ENCODE measurements at places on chromosomes 3 and 15. TPM values are rescaled to one million over a fixed set of nuclear protein-coding genes. Genes with fewer than 3 reads are reported as not detected.

GRCh38 chr15:63857461-63857856 lies 23.7 kb upstream of the HERC1 start:
- DNase-seq: no peak

DNA sequence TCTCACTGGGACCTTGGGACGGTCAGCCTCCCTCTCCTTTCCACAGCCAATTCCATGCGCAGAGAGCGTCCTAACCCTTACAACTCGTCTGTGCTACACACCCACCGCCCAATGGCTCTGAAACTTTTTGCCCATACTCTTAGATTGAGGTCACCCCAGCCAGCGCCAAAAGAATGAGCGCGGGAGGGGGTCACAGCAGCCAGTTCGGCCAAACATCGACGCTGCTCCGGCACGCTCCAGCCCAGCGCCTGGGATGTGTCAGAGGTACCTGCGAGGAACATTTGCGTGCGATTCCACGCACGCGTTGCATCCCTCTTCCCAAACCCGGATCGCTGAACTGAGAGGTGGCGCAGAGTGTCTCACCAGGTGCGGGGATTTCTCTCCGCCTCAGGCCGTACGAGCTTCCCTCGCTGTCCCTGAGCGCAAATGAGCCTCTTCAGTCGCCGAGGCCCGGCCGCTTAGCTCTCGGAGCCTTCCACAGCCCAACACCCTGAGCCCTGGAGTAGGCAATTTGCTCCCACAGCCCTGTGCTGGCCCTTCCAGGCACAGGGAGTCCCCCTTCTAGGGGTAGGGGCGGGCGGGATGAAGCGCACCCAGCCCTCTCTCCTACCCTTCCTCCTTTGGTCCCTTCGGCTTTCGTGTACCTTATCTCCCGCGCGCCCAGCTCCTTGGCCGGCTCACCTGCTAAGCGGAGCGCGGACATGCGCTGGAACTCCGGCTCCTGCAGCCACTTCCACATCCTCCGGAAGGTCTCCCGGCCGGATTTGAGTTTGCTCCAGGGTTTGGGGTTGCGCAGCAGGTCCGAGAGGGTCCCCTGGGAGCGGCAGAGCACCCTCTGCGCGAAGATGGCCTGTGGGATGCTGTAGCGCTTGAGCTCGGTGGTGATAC lies 1.8 kb downstream of the ONECUT1 start:
- DNase-seq: no peak

- DNase-seq: no peak
Observed at GRCh38 chr15:95168951-95169431, 937.6 kb downstream of the MCTP2 start.

LYZL4 gene
- total RNA-seq: not detected

GRCh38 chr3:123655400-123655799 lies 70.5 kb upstream of the HACD2 start:
- DNase-seq: no peak

DNA sequence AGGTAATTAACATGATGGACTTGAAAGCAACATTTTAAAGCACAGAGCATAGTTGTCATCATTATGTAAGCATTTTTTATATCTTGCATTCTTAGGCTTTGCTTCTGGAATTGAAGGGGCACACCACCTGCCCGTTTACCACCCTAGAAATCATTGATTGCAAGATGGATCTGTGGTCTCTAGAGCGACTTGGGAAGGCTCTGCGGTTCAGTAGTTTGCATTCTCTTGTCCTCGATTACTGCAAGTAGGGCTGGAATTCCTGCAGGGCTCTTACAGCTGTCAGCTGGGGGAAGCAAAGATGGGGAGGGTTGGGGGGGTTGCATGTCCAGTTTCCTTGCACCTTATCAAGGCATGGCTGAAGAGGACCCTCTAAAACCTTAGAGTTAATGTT lies 56.7 kb upstream of the RNF7 start:
- DNase-seq: no peak

DNA sequence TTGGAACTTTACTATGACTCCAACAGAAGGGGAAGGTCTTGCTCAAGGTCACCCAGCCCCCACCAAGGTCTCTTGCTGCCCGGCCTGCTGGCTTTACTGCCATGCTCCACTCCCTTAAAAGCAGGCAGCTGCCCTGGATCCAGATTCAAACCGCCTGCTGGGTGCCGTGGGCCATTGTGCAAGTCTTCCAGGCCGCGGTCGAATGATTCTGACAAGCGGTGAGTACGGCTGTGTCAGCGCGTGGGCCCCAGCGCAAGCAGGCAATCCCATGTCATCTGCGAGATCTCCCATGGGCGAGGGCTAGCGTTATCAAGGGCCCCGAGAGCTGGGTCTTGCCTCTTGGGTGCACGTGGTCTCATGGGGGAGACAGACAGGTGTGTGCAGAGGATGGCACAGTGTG lies 37.6 kb downstream of the CORO2B start:
- DNase-seq: no peak

TM4SF1 gene
- total RNA-seq: not detected

DNA sequence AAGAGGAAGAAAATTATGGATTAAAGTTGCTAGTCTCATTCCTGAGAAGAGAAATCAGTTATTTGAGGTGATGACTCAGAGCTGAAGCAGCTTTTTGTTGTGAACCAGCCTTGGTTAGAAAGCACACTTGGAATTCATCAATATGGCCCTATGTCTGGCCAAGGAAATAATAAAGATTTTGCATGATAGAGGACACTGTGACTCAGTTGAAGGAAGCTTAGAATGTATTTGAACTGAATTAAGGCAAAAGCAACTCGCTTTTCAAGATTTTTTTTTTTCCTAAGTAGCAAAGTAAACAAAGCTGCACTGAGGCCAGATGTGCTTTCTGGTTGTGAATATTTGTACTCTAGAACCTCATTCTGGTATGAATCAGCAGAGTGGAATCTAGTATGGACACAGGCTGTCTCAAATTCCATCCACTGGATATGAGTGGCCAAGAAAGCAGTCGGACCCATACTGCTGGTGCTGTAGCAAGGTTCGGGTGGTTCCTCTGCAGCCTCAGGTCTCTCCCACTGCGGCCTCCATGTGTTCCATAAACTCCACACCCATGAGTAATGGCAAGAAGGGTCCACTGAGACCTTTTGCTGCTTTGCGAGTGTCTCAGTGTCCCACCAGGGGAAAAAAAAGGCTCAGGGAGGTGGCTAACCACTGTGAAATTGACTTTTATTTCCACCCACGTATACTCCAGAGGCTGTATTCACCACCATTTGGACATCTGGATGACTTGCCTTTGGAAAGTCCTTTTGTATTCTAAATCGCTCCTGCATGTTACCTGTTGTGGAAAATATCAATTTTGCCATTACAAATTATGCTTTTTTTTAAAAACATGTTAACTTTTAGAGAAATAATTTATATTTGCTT lies 53.1 kb downstream of the TGFBR2 start:
- peak; percentile 58 for DNase-seq

- no peak for DNase-seq
Observed at GRCh38 chr3:71075494-71075893, 508.0 kb downstream of the FOXP1 start.

CIP2A gene
- 3.9 TPM for total RNA-seq

CCDC50 gene
- total RNA-seq: 8.1 TPM

- peak; percentile 28 for DNase-seq
Observed at GRCh38 chr15:76065245-76065644, 5.5 kb downstream of the TMEM266 start.

GRCh38 chr3:46542801-46543201 lies 23.3 kb downstream of the LRRC2 start:
- no peak for DNase-seq

GRCh38 chr15:74373056-74373650 lies 5.7 kb upstream of the CYP11A1 start:
- no peak for DNase-seq

DNA sequence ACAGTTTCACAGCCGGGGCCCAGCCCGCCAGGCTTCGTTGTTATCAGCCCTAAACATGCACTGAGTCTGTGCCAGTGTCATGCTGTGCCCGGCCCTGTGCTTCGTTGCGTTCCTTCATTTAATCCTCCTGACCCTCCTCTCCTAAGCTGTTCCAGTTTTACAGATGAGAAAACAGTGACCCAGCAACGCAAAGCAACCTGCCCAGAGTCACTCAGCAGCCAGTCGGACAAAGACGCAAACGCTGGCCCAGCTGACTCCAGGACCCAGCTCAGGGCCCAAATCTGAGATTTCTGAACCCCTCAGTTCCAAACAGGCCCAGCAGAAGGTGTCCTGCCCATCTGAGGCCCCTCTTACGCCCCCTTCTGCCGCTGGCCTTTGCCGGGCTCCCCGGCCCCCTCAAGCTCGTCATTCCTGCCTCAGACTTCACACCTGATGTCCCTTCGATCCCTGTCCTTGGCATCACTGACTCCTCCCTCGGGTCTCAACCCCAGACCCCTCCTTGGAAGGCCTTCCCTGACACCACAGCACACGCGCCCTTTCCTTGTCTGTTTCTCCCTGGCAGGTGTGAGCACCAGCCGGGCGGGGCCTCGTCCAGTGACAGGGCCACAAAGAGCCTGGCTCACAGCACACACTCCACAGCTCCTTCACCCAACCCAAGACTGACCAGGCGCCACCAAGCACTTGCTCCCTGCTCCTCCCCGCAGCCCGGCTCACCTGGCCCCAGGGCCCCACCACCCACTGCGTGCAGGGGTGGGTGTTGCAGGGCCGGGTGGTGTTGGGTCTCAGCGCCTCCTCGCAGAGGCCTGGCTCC lies 48.1 kb downstream of the ADAMTS7 start:
- DNase-seq: no peak

- no peak for DNase-seq
Observed at GRCh38 chr15:70812827-70813364, 41.1 kb downstream of the LARP6 start.

GRCh38 chr3:70120357-70120966 lies 120.9 kb downstream of the SAMMSON start:
- peak; percentile 39 for DNase-seq

GRCh38 chr3:147423537-147423797 lies 14.3 kb downstream of the ZIC1 start:
- no peak for DNase-seq

Measured in CD4-positive, alpha-beta memory T cell (primary cell).